CD4-positive, alpha-beta T cell (primary cell): ENCODE measurements at places on chromosomes 3 and 15.

GRCh38 chr15:44397869-44398268 lies 29.6 kb upstream of the CTDSPL2 start:
- no peak for DNase-seq

GRCh38 chr15:42826251-42826890 lies 89.4 kb upstream of the CDAN1 start:
- DNase-seq: no peak

GRCh38 chr15:81253846-81254245 lies 57.2 kb downstream of the IL16 start:
- DNase-seq: no peak

- DNase-seq: peak; percentile 81
These were observed at the start of gene LPP for GRCh38 chr3:188154014-188154808. LPP (plus strand) TSS chr3:188154157; CDS start chr3:188406121, 251,964 bp downstream.

DNA sequence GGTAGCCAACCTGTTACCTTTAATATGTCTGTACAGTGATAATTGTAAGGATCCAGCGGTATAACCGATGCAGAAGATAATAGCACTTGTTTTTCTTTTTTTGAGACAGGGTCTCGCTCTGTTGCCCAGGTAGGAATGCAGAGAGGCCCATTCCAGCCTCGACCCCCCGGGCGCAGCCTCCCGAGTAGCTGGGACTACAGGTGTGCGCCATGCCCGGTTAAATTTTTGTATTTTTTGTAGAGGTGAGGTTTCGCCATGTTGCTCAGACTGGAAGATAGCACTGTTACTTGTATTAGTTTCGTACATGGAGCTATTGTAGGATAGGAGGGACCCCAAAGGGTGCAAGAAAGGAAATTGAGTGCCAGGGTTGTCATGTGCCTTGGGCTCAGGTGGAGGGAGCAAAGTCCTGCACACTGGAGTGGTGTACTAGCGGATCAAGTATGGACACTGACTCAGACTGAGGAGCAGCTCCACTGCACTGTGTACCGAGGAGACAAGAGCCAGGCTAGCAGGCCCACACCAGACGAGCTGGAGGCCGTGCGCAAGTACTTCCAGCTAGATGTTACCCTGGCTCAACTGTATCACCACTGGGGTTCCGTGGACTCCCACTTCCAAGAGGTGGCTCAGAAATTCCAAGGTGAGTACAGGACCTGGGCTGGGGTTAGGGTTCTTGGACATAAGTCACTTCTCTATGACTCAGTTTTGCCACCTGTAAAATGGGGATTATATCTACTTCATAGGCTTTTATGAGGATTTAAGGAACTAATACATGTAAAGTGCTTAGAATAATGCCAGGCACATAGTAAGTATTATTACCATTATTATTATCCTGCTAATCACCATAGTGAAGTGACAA lies 1.0 kb downstream of the OGG1 start:
- no peak for DNase-seq

DNA sequence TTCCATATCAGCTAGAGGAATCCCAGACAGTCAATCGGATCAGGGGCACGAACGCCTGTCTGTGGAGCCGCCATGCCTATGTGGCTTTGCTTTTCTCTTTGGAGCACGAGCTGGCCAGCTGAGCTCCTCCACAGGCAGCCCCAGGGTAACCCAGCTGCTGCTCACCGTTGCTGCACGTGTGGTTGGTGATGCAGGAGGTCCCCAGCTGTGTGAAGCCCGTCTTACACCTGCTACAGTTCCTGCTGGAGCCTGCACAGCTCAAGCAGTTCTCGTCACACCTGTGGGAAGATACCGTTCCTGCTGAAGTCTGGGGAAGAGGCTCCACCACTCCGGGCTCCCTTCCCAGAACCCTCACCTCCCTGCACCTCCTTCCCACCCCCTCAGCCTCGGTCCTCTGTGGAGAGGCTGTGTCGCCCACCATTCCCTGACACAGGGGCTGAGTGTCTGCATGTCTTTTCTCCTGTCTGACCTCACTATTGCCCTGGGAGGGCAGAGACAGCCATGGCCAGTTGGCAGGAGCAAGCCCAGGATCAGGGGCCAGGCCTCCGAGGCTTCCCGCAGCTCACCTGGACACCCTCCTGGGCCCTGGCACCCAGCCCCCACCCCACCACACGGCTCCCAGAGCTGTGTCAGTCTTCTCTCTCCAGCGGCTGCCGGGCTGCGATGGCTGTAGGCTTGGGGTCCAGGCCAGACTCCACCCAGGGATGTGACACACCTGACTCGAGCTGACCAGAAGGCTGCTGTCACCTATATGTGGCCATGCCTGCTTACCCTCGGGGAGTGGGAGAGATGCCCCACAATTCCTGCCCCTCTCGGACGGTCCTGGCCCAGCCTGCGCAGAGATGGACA lies 12.2 kb upstream of the SNRPA1 start:
- no peak for DNase-seq

GRCh38 chr3:58161435-58162398 lies 49.1 kb downstream of the DNASE1L3 start:
- no peak for DNase-seq
